NK-92 treated with Interleukin-12 subunit alpha and Interleukin-12 subunit beta, amount 100 ng/mL, for 24 hours (cell line): ENCODE measurements at places on chromosomes 2 and 18.

GRCh38 chr2:191155608-191156071 lies 4.8 kb upstream of the STAT4 start:
- no peak for DNase-seq

DNA sequence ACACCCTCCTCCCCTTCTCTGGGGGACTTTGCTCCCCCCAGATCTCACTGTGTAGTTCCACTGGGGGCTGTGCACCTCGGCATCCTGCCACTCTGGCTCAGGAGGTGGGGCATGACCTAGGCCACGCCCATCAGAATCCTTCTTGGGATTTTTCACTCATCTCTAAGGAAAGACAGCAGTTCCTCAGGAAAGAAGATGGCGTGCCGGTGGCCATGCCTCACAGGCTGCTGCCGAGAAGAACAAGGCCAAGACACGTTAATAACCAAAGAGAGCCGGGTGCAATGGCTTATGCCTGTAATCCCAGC lies 3.2 kb downstream of the NMUR1 start:
- no peak for DNase-seq

DNA sequence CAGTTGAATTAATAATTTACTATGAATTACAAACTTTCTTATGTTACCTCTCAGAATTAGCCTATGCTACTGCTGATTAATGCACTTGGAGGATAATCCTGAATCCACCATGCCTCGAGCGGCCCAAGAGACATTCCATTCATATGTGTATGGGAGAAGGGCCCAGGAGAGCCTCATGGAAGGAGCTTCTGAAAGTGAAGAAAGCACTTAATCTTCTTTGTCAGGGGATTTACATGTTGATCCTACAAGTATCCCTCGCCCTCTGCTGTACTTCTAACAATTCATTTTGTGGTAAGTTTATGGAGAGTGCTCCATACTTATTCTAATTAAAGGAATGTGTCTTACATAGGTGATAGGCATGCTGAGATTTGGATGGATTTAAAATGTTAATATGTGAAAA lies 1189.1 kb upstream of the NXPH2 start:
- DNase-seq, result no peak

DNA sequence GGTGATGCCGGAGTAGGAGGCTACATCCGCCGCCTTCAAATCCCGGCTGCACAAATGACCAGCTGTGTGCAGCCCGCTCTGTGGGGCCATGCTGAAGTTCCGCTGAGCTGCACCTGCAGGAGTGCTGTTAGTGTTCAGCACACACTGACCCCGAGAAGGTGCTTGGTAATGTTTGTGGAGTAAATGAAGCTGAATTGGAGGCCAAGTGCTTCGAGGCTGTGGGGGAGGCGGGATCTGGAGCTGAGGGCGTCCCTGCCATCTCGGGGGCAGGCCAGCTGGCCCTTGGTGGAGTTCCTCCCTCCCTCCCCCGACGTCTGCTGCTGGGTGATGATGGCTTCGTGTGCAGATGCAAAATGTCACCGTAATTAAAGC lies 23.2 kb downstream of the KCNF1 start:
- DNase-seq, result no peak

DNA sequence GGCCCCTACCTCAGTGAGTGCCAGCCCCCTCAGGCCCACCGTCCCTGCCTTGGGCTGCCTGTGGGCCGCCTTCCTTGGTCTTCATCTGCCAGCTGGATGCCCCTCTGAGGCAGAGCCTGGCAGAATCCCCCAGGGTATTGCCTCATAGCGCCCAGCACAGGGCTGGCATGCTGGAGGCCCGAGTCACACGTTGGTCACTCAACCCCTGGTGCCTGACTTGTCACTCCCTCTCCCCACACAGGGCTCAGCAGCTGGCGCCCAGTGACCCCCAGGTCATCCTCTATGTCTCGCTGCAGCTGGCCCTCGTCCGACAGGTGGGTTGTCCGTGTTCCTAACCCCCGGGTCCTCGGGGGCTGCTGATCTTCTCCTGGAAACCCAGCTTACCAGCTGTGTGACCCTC lies 108.4 kb upstream of the MCFD2 start:
- DNase-seq, result no peak

DNA sequence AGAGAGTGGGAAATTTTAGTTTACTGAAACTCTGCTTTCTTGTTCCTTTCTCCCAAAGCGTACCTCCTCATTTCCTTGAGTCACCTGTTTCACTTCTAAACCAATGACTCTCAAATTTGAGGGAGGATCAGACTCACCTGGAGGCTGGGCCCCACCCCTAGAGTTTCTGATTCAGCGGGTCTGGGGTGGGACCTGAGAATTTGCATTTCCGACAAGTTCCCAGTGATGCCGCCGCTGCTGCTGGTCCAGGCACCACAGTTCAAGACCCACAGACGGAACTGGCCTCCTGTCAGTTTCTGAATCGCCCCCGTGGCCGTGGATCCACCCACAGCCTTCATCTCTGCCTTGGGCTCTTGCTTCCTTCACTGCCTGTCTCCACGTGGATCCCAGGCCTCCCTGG lies 44.9 kb upstream of the PELI1 start:
- no peak for DNase-seq

- peak; percentile 34 for DNase-seq
These were observed 74.5 kb upstream of the YPEL5 start for GRCh38 chr2:30072250-30072842.

- DNase-seq, result no peak
These were observed 373.0 kb downstream of the CDH2 start for GRCh38 chr18:27803957-27804356.
